NCI-H2029 (cell line): ENCODE measurements at places on chromosomes 6 and 20.

DNA sequence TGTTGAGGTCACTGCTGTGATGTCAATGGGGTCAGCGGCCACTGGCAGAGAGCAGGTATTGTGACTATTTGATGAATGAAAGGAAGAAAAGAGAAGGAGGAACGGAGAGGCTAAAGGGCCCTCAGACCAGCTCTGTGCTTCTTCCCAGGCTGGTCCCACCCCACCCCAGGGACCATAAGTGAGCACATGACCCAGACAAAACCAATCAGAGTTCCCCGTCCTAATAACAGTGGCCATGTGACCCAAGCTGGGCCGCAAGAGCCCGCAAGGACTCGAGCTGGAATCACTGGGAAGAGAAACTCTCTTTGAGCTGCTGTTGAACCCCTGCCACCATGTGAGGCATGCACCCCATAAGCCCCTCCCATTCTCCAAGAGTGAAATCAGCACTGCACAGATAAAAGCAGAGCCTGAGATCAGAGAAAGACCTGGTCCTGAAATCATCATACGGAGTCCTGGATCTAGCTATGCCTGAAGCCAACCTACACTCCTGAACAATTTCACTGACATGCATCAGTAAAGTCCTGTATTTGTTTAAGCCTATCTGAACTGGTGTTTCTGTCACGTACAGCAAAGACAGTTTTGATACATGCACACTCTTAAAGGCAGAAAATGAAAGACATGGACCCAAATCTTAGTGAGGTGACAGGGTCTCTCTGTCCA, 90.2 kb downstream of the PREX1 start:
- DNase-seq, result no peak

GRCh38 chr20:327186-328026, 2.1 kb downstream of the SOX12 start:
- DNase-seq, result peak; percentile 86

DNA sequence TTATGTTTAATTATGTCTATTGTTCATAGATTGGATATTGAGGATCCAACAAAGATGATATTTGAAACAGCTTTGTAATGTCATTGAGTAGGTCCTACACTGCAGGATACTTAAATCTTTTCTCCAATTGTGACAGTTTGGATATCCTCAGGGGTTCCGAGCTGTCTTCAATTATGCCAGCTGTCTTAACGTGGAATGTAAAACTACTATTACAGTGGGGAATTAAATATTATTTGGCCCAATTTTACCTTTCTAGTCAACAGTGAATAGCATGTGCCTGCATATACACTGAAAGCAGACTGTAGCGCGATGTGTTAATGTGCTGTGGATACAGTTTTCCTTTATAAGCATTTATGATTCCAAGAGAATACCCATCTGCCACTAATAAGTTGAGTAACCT, 156.9 kb downstream of the GRIK2 start:
- no peak for DNase-seq

DNA sequence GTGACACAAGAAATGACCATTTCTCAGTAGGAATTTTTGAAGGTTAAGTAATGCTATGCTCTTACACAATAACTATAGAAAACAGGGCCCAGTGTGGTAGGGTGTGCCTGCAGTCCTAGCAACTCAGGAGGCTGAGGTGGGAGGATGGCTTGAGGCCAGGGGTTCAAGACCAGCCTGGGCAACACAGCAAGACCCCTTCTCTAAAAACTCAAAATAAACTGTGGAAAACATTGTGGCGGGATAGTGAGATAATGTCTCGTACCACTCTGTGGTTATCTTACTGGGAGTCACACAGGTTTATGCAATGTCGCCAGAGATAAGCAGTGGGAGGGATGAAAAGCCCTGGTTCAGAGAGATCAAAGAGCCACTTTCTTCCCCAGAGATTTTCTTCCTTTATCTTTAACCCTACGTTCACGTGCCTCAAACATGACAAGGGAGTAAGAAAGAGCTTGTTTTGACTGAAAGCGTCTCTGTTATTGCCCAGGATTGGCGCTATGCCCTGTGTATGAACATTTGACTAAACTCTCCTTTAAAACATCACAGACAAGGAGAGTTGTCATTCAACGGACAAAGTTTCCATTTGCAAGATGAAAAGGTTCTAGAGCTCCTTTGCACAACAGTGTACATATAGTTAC, 13.9 kb downstream of the GCM1 start:
- DNase-seq, result no peak

- DNase-seq, result no peak
These were observed 14.3 kb downstream of the B4GALT5 start for GRCh38 chr20:49699200-49699992.

DNA sequence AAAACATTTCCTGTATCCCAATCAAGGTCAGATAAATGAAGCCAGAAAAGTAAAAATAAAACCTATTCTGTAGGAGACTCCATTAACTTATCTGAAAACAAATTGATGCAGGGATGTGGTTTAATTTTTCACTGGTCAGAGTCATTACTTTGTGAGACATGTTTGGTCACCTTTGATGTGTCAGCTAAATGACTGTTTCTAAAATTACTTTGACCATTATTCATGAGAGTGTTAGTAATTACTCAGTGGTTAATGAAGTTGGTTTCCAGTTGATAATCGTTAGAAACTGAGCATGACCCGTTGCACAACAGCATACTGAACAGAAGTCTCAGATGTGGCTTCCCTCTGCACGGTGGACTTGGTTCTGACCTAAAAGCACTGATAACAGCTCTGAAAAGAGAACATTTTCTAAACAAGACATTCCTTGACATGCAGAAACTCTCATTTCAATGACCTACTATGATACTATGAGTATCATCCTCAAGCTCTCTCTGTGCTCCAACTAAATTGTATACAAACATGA, 410.5 kb upstream of the RNF217 start:
- no peak for DNase-seq

GRCh38 chr6:41872147-41872546, 23.0 kb downstream of the USP49 start:
- no peak for DNase-seq

GRCh38 chr6:159535656-159536350, 157.2 kb downstream of the SOD2 start:
- no peak for DNase-seq

DNA sequence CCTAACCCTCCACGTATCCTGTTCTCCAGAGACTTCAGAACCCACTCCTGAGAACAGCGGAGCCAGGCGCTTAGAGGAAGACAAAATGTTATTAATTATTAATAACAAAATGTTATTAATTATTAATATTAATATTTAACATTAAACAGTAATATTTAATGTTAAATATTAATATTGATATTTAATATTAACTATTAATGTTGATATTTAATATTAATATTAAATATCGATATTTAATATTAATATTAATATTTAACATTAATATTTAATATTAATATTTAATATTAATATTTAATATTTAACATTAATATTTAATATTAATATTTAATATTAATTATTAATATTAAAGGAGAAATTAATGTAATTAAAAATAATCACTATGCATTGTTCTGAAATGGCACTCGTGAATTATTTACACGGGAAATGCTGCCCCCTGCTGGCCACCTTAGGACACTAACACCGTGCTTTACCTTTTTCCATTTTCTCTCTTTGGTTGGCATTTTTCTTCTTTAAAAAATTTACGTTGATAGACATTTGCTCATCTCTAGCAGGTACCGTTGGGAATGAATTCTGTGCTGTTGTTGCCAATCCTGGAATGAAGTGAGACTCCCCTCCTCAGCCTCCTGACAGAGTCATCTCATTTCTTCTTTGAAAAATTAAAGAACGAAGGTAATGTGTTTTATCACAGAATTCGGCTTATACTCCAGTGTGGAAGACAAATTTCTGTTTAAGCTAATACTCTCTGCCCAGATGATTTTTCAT, 7.5 kb upstream of the GGTLC1 start:
- peak; percentile 12 for DNase-seq
